ENCODE measurements at places on chromosomes 12 and 14.

DNA sequence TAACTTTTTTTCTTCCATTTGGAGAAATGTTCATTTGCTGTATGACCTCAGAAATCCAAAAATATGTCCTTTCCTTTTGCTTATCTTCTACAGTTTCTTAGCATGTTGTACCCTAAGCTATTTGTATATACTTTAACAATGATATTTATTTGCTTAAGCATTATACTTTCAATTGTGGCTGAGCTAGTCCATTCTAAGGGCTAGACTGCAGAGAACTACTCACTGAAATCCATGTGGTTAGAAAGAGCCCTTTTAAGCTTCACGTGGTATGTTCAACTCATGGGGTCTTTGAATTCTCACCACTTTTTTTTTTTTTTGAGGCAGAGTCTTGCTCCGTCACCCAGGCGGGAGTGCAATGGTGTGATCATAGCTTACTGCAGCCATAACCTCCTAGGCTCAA, 122.5 kb downstream of the HMGA2 start:
- DNase-seq: no peak

- no peak for DNase-seq
Observed at GRCh38 chr12:67457136-67457535, 188.0 kb downstream of the CAND1 start.

DNA sequence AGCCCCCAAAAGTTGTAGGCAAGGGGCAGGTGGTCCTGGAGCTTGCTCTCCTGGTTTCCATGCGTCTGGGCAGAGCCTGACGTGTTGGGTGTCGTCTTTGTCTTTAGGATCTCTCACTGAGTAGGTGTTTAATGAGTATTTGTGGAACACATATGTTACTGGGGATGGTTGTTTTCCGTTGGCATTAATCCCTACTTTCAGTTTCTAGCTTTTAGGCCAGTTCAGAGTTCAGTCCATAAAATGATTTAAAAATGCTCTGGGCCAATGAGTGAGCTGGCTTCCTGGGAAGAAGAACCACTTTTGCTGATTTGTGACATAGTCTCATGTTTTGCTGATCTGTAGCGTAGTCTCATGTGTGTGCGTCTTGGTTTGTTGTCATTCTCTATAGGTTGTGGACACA, 10.9 kb downstream of the AACS start:
- DNase-seq: no peak

DNA sequence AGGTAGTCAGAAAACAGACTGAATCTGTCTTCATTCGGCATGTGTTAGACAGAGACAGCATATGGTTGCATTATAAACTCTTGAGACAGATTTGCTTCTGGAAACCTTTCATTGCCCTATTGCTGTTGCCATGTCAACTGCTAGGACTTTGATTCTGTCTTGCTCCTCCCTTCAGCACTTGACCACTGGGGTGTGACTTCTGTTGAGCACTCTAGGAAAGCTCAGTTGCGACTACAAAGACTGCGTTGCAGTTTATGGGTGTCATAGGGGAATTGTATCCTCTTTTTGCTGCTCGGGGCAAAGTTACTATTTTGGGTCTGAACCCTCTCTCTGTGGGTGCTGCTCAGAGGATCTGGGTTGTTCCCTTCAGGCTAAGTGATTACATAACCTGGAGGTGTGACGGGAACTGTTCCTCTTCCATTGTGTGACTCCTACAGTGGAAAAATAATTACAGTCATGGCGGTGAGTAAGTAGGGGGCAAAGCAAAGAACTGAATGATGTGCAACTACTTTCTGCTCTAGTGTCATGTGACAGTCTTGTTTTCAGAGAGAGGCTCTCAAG, 44.3 kb upstream of the TRIM9 start:
- no peak for DNase-seq

- no peak for DNase-seq
Observed at GRCh38 chr12:130249376-130249775, 87.1 kb downstream of the FZD10 start.

- no peak for DNase-seq
Observed at GRCh38 chr14:57085801-57086200, 182.9 kb downstream of the EXOC5 start.

DNA sequence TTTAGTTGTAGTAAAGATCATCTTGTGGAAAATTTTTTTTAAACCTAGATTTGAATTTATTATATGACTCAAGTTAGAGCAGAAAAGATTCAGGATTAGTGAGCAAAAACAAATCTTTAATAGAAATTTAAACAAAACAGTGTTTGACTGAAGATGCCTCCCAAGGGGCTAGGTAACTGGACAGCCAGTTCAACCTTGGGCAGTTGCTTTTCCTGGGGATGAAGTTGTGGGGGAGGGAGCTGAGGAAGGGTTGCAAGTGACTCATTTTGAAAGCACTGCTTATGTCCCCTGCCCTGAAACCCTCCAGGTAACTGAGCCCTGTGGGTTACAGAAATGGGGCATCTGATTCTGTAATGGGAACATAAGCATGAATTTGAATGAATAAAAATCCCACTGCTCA, 13.1 kb downstream of the CFAP54 start:
- peak; percentile 29 for DNase-seq

DNA sequence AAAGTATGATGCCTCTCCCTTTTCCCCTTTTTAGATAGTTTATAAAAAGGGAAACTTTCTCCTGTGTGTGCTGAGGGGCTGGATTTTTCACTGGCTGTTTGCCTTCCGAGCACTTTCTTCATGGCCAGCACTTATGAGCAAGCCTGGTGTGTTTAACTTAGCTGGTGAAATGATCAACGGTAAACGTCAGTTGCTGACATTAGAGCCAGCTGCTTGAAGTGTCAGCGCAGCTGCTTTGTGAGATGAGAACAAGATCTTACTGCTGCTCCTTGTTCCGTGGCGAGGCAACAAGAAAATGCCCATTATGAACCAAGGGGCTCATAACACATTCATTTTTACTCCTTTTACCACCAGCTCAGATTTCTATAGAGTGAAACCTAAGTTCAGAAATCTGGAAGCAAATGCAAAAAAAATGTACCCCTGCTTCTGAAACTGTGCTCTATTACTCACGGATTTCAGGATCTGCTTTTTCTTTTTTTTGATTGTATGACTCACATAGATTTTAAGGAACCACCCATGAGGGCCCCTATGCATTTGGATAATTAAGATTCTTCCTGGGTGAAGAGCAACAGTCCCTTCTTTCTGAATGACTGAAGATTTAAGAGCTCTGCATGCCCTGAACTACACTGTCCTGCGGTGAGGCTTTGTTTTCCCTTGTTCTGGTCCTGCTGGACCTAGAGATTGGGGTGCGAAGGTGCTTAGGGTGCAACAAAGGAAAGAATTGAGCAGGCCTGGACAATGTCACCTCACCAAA, 74.3 kb upstream of the CPM start:
- peak; percentile 18 for DNase-seq

DNA sequence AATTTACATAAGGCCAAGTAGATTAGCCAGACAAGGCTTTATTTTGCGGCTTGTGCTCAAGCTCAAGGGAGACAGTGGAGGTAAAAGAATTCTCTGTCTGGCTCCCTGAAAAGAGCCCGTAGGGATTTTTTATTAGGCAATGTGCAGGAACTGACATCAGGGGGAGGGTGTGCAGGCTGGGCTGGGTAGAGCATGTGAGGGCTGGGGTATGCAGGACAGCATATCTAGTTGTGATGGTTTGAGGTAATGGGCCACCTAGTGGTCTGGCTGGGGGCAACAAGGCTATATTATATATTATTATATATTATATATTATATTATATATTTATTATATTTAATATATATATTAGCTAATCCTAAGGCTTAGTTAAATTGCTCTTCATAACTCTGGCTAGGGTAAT, 102.1 kb downstream of the TMEM117 start:
- no peak for DNase-seq

DNA sequence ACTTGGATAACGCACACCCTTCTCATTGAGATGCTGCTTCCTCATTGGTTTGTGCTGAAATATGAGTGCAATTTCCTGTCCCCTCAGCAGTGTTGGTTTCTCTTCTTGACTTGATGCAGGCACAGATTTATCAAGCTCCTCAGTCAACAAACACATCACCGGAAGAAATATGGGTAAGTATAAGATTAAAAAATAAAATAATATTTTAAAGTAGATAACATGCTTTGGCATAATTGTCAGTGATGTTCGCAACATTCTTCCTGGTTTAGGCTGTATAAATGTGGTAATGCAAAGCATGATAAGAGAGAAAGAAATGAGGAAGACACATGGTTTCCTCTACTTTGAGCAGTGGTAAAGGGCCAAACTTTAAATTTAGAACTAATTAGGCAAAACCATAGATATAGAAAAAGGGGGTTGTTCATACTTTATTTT, at the start of gene GPR65:
TSS of gene GPR65 (plus strand) at position 86 of the 432 bp plus-strand sequence. CDS start 5,713 bp downstream, outside the sequence.
- DNase-seq: no peak

GRCh38 chr12:6570264-6570887, 2.3 kb upstream of the NOP2 start:
- DNase-seq: peak; percentile 68

- no peak for DNase-seq
Observed at GRCh38 chr14:91731986-91732385, at the start of gene CATSPERB. CATSPERB (minus strand) TSS chr14:91732086; CDS start chr14:91729479, 2,607 bp downstream.

DNA sequence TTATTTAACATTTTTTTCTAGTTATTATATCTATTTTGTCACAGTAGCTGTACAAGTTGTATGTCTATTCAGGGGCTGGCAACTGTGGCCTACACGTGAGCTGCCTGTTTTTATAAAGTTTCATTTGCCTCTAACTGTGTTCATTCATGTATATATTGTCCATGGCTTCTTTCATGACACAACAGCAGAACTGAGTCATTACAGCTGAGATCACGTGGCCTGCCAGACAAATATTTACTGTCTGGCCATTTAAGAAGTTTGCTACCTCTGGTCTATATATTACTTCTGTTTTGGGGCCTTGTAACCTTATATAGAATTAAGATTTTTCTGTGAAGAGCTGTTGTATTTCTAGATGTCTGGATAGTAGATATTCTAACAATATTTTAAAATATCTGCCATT, 37.9 kb downstream of the KIAA0586 start:
- no peak for DNase-seq

DNA sequence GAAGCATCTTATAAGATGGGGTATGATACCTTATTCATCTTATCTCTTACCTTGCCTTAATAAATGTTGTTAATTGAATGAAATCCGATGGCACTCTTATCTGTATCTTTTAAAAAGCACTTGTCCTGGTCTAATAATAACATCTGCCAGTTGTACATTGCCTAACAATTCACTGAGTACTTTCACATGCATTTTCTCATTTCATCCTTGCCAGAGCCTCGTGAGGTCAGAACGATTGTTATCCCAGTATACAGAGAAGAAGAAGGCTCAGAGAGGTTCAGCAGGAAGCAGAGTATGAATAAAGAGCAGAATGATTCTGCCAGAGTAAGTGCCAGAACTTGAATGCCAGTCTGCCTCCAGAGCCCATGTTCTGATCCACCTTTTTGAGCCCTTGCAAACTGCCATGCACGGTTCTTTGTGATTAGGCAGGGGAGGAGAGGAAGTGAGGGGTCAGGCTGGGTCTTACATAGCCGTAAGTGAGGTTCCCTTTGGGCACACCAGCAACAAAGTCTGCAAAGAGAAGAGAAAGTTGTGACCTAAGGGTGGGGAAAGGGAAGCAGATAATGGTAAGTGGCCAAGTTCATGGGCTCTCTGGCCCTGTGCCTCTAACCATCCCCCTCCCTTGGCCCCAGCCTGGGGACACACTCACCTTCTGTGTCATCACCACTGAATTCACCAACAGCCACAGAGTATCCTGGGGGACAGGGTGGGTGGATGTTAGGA, 11.7 kb downstream of the ITGA5 start:
- DNase-seq: no peak
